ENCODE measurements at places on chromosomes 11 and 22.

DNA sequence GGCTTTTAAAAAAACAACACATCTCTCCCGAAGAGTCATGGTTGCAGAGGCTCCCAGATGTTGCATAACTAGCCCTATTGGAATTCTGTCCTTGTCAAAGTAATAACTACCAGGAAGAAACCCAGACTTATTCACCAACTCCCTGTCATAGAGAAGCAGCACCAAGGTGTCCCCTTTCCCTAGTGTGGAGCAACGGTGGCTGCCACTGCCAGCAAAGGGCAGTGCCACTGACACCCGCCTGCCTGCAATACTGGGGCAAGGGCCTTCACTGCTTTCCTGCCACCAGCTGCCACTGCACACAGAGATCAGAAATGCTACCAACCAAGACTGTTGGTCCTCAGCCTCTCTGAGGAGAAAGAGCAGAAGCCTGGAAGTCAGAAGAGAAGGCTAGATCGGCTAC is 27.3 kb downstream of the NAP1L4 start:
- no peak for DNase-seq

GRCh38 chr11:103987629-103988594 is 48.5 kb upstream of the DDI1 start:
- no peak for DNase-seq

- no peak for DNase-seq
These were observed 90.8 kb downstream of the PHF21B start for GRCh38 chr22:44918925-44919392.

DNA sequence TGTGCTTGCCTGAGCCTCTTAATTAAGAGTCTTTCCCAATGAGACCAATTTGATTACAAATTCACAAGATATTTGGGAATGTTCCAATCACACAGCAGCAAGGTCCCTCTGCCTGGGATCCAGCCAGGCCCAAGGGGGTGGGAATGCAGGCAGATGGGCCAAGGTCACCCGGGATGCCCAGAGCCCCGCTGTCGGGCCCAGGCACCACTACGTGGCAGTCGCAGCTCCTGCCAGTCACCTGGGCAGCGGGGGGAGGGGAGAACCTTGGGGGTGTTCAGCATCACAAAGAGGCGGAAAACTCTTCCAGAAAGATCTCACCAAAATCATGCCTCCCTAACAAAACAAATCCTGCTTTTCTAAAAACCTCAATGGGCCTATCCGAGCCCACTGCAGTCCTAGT is 30.9 kb downstream of the PPM1F start:
- no peak for DNase-seq

DNA sequence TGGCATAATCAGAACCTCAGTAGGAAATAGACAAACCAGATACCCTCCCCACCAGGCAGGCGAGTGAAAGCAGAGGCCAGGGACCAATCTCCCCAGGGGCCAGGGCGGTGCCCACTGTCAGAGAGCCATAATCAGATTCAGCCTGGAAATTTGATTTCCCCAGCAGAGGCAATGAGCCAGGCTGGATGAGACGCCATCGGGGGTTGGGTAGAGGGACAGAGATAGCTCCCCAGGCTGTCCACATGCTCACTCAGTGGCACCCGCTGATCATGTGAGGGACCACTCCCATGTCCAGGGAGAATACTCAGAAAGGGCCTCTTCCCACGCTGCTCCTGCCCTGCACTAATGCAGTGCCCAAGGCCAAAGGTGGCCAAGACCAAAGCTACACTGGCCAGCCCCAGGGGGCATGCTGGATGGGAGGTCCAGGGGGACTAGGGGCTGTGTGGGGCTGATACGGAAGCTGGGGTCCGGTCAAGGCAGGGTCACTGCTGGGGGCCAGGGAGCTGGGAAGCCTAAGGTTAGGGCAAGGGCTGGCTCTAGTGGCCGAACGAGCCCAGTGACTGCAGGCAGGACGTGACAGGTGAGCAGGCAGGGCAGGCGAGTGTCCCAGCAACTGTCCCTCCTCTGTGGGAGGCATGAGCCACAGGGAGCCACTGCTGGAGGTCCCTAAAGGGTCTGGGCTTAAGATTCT is 19.8 kb downstream of the ARVCF start:
- DNase-seq: no peak

DNA sequence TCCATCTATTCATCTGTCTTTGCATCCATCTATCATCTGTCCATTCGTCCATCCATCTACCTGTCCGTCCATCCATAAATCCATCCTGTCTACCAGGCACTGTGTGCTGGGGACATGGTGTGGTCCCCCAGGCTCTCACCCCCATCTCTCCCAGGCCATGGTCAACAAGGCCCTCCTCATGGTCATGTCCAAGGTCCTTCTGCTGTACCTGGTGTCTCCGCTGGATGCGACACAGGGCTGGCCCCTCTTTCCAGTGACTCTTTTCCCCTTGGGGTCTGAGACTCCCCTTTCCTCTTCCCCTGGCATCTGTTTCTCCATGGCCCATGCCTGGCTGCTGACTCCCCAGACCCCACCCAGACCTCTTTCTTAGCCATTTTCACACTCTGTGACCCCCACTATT is 4.5 kb downstream of the IGLL1 start:
- DNase-seq: no peak

DNA sequence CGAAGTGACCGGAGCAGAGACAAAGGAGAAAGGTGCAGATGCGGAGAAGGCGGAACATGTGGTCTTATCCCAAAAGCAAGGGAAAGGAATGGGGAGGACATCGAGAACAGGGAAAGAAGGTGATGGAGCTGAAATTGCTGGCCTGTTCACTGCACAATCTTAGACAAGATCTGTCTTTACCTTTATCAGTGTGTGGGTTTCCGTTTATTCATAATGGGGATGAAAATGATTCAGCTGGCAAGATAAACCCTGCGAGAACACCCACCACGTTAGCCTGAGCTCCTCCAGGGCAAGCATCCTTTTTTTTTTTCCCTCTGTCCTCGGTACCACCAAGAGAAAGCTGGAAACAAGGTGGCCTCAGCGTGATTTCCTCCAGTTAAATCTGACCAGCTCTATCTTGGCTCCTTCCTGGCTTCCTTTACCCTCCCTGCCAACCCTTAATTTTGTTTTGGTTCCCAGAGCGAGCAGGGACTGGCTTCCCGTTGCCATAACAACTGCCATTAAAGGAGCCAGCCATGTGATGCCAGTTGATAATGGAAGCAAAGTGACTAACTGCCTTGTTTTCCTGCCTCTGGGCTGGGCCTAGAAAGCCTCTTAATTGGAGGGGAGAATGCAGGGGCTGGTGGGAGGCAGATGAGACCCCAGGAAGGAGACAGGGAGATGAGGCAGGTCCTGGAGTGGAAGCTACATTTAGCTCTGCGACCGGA is 4.2 kb downstream of the SGSM1 start:
- no peak for DNase-seq

GRCh38 chr11:82557274-82557673 is 176.4 kb downstream of the FAM181B start:
- no peak for DNase-seq

DNA sequence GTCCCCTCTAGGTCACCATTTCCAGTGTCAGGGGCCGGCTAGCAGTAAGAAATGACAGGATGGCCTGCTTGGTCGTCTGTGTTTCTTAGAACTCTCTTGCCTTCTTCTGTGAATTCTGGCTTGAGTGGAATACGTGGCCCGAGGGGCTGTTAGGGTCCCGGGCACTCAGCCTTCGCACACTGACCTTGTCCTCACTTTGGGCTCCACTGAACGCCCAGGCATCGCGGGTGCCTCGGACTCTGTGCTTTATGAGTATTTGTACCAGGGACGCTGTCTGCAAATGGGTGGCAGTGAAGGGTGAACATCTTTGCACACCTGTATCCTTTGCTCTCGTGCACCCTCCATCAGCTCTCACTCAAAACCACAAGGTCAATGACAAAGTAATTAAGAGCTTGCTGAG is 123.4 kb upstream of the ANO1 start:
- no peak for DNase-seq

DNA sequence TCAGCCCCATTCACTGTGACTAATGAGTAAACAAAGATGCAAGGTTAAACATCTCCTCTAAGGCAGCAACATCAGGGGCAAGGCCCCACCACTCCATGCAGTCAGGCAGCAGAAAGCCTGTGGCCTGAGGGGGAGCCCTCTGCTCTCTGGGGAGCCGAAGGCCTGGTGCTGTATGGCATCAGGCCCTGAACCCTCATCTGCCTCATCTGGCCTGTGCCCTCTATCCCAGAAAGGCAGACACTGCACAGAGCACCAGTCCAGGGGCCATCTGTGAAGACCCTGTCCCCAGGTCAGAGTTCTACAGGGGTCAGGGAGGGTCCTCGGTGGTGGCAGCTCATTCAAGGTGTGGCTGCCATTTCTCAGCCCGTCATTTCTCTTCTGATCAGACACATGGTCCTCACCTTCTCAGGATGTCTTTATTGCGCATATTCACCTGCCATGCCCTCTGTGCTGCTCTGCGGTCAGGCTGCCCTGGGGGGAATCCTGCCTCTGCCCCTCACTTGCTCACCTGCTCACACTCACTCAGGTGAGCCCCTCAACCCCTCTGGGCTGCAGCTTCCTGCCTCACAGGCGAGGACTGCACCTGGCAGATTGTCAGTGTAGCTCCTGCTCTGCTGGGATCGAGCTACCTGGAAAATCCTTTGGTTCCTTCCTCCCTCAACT is 103.1 kb upstream of the PITPNB start:
- DNase-seq: no peak

DNA sequence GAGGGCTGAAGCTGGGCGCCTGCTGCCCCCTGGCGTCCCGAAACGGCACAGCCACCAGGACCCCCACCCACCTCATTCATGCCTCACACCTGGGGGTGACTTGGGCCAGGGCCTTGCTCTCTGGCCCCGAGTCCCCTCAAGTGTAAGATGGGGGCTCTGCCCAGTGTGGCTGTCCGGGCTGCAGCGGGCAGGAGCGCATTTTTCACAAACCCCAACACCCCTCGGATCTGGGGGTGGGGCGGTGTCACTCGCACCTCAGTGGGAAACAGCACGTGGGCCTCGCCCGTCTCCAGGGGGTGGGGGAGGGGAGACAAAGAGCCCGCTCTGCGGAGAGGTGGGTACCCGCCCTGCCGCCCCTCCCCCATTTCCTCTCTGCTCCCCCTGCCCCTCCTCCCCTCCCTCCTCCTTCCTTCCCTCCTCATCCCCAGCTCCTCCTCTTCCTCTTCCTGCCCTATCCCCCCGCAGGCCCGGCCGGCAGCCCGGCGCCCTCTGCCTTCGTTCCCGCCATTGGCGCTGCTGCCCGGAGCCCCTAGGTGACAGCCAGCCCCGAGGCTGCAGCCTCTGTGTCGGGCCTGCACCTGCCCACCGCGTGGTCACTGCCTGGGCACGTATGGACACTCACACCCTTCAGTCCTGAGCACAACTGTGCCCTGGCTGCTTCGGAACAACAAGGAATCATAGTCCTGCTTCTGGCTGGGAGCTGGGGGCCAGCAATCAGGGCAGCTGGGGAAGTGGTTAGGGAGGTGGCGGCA is 6.8 kb upstream of the CDKN1C start:
- no peak for DNase-seq

GRCh38 chr22:43861529-43861928 is 784 bp downstream of the SULT4A1 start:
- DNase-seq: no peak

- no peak for DNase-seq
These were observed 45.8 kb upstream of the FGF3 start for GRCh38 chr11:69864686-69865661.

DNA sequence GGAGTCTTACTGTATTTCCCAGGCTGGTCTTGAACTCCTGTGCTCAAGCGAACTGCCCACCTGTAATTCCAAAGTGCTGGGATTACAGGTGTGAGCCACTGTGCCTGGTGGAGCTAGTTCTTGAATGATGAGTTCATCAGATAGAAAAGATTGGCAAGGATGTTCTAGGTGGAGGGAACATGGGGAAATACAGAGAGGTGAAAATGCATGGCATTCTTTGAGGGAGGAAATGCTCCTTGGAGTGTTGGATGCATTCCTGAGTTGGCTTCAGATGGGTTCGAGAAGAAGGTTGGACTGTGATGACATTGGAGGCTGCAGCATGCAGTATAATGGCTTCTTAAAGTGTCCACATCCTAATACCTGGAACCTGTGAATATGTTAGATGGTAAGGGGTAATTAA is 4.4 kb downstream of the DDX10 start:
- DNase-seq: no peak

- DNase-seq: no peak
These were observed 70.4 kb upstream of the ARHGAP20 start for GRCh38 chr11:110782616-110783015.
